ENCODE measurements at places on chromosomes 16 and 17.

DNA sequence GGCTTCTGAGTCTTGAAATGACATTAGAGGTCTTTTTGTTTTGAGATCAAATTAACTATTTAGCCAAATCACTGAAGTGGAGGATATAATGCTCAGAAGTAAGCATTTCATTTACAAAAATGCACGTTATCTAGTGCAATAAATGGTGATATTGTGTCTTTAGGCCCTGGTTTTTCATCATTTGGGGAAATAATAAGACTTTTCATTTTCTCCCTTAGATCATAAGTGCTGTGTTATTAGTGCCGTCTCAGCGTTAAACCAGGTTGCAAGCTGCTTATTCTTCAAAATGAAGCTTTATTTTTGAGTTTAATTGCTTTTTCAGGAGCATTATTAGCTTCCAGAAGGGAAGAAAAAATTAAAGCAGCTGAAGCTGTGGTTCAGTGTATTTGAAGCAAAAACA is 1416.8 kb upstream of the GOT2 start:
- no peak for DNase-seq

DNA sequence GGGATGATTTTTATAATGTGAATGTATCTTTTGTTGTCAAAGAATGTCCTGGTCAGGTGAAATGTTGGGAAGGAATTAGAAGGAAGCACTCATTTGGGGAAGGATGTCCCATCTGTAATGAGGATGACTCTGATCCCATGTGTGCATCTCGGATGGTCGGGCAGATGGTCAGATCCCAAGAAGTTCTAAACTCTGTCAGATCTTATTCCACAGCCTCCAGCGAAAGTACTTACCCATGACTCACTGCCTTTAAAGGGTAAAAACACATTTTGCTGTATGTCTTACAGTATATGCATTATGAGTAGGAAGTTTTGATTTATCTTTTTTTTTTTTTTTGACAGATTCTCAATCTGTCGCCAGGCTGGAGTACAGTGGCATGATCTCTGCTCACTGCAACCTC is 548 bp upstream of the KRTAP4-11 start:
- no peak for DNase-seq

GRCh38 chr16:67333315-67333714 is 6.7 kb downstream of the LRRC36 start:
- no peak for DNase-seq

GRCh38 chr17:72422204-72422504 is 301.3 kb downstream of the SOX9 start:
- no peak for DNase-seq

- no peak for DNase-seq
These were observed 30.8 kb downstream of the MPRIP start for GRCh38 chr17:17073030-17073564.

DNA sequence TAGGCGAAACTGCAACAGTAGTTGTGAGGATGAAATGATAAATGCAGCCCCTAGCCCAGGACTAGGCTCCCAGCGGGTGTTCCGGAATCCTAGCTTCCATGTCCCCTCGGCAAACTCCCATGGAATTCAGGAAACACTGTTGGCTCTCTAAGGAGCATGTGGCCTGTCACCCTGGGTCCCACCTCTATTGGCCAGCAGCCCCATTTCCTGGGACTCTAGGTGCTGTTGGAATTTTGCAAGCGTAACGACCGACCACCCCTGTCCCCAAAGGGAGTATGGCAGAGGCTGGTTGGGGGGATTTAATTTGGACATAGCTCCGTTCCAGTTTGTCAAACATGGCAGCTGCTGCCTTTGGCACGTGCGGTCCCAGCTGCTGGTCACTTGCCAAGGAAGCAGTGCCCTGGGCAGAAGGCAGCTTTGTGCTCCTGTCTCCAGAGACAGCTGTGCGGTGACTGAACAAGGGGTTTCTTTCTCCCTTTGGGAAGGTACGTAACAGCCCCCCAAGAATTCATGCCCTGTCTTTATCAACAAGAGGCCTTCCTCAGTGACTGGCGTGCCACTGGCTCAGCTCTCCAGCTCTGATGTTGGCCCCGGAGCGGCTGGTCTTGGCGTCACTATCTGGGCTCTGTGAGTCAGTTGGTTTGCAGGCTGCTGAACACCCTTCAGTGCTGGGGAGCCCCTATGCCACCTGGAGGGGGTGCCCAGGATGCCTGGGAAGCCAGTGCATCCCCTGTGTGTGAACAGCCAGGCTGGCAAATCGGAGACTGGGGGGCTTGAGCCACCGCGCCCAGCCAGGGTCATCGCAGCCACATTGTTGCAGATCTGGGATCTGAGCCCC is 235.2 kb upstream of the TNRC6C start:
- no peak for DNase-seq

DNA sequence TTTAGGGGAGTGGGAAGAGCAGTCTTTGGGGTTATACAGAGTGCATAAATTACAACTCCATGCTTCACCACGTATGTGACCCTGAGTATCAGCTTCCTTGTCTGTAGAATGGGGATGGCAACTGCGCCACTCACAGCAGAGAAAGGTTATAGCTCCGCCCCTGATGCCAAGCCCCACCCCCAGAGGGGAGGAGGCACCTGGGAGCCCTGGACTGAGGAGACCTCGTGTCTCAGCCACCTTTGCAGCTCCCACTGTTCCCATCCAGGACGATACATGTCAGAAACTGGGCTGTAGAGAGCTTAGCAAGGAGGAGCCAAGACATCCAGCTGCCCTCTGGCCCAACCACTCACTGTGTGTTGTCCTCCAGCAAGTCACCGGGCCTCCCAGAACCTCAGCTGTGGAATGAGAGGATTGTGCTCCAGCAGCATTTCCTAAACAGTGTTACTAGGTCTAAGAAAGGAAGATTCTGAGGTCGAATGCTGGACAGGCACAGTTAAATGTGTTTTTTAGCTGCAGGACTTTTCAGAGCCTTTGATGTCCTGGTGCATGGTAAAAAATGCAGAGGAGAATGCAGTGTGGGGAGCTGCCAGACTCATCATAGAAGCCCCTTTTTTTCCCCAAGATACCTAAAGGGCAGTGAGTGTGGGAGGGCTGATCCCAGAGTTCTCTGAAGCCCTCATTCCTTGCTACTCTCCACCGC is 49.4 kb downstream of the BEAN1 start:
- peak; percentile 32 for DNase-seq

Data from mesothelial cell of epicardium (in vitro differentiated cells).